Right atrium auricular region (tissue), 2 donors: ENCODE measurements at places on chromosomes 1 and 21. TPM values are rescaled to one million over a fixed set of nuclear protein-coding genes. Genes with fewer than 3 reads are reported as not detected.
A peak's percentile ranks its signal among the peaks of the same experiment; 100 is the strongest.

DNA sequence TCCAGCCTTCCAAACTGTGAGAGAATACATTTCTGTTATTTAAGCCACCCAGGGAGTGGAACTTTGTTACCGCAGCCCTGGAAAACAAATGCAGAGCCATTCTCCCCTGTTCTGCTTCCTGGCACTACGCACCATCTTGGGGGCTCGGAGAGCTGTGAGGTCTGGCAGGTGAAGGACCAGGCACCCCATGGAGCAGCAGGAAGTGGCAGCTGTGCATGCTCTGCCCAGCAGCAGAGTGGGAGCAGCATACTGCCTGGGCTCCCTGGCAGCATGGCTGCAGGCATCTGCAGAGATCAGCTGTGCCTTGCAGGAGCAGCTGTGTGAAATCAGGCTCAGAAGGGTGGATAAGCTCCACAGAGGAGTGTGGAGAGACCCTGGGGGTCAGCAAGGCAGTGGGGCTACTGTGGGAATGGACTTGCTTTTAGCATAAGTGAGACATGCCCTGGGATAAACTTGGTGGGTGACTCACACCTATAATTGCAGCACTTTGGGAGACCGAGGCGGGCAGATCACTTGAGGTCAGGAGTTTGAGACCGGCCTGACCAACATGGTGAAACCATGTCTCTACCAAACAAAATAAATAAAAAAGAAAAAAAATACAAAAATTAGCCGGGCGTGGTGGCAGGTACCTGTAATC, 17.7 kb upstream of the ZSCAN20 start:
- no peak overlapping the region for H3K27ac ChIP-seq
- H3K36me3 ChIP-seq = no peaks in the 10 kb centered on the region
- no peaks in the 10 kb centered on the region for H3K27me3 ChIP-seq
- no peak overlapping the region for H3K4me3 ChIP-seq

- no peaks in the 10 kb centered on the region for H3K4me1 ChIP-seq
- H3K27me3 ChIP-seq = no peaks in the 10 kb centered on the region
- DNase-seq = peak; percentile 70
- no peak overlapping the region for H3K27ac ChIP-seq
- no peak overlapping the region for H3K4me3 ChIP-seq
Observed at GRCh38 chr1:67766141-67766978, 66.9 kb downstream of the GNG12 start.

DNA sequence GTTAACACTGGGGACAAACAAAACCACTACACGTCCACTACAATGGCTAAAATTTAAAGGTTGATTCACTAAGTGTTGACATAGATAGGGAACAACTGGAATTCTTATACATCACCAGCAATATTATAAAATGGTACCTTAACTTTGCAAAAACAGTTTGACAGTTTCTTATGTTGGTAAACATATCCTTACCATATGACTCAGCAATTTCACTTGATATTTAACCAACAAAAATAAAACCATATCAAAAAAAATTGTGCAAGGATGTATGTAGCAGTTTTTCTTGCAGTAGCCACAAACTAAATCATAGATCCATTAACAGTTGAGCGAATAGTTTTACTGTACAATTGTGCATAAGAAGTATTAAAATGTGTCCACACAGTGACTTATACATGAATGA, 5.3 kb upstream of the HSPA13 start:
- no peak overlapping the region for H3K27ac ChIP-seq
- no peak overlapping the region for H3K4me3 ChIP-seq
- no peak for DNase-seq

GRCh38 chr1:161091093-161091492, 1.7 kb upstream of the NECTIN4 start:
- no peak for DNase-seq
- H3K4me3 ChIP-seq = no peak overlapping the region

DNA sequence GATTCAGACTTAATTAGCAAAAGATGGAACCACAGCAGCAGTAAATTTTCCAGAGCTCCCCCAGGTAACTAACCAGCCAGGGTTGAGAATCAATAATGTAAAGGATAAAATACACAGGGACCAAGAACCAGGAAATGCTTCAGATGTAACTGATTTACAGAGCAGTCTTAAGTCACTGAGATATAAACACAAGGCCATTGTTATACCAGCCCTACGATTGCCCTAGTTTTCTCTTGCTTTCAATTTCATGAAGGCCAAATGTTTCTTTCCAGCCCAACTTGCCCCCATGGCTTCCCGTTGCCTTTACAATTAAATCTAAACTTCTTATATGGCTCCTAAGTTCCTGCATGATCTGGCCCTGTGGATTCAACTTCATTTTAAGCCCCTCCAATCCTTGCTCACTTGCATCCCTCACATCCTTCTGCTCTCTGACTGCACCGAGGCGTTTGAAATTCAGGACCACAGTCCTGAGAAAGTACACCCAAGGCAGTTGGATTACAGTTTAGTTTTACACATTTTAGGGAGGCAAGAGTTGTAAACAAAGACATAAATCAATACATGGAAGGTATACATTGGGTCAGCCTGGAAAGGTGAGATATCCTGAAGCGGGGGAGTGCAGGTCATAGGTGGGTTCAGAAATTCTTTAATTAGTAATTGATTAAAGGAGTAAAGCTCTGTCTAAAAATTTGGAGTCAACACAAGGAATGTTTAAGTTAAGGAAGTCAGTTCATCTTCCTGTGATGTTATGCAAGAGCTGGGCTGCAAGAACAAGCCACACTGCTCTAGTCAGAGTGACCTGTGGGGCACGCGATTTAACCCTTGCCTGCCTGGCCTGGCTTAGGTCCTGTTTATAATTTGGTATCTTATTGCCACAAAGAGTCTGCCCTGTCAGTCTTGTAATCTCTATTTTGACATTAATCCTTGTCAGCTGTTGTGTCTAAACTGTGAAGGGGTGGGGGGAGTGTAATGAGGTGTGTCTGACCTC, 69.9 kb upstream of the COG2 start:
- H3K36me3 ChIP-seq = no peaks in the 10 kb centered on the region
- no peak overlapping the region for H3K4me3 ChIP-seq
- no peak overlapping the region for H3K27ac ChIP-seq

The RAD54L gene
- total RNA-seq = not detected

- H3K36me3 ChIP-seq = no peaks in the 10 kb centered on the region
- DNase-seq = no peak
- no peaks in the 10 kb centered on the region for H3K4me1 ChIP-seq
- no peaks in the 10 kb centered on the region for H3K27me3 ChIP-seq
Observed at GRCh38 chr1:89973471-89974127, 21.3 kb upstream of the ZNF326 start.

The TRIM67 gene
- not detected for total RNA-seq

GRCh38 chr1:1677718-1678580, 14.6 kb downstream of the SLC35E2B start:
- no peak for DNase-seq
- H3K27me3 ChIP-seq = no peaks in the 10 kb centered on the region
- peaks cover 24% of the 10 kb centered on the region for H3K4me1 ChIP-seq
- H3K36me3 ChIP-seq = no peaks in the 10 kb centered on the region

The OR6K3 gene
- not detected for total RNA-seq

The SLC5A9 gene
- not detected for total RNA-seq

DNA sequence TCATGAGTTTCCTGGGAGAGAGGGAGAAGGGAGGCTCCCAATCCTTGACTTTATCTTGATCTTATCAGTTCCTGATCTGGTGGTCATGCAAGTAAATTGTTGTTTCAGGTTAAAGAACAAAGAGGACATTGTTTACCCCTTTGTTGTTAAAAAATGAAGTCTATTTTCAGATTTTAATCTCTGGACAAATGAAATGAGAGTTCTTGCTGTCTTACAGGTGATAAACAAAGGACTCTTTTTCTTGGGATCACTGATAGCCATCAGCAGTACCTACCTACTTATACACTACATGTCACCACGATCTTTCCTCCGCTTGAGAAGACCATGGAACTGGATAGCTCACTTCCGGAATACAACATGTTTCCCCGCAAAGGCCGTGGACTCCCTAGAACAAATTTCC, 48.4 kb downstream of the CHML start:
- no peak for DNase-seq
- no peak overlapping the region for H3K4me3 ChIP-seq
- H3K27me3 ChIP-seq = no peaks in the 10 kb centered on the region
- H3K27ac ChIP-seq = no peak overlapping the region
- H3K36me3 ChIP-seq = no peaks in the 10 kb centered on the region
- H3K4me1 ChIP-seq = no peaks in the 10 kb centered on the region

The SPRR1A gene
- total RNA-seq = not detected

The OR2AK2 gene
- not detected for total RNA-seq

GRCh38 chr1:157004806-157005205, 40.7 kb downstream of the ARHGEF11 start:
- no peaks in the 10 kb centered on the region for H3K27me3 ChIP-seq
- no peaks in the 10 kb centered on the region for H3K36me3 ChIP-seq
- no peak for DNase-seq
- no peak overlapping the region for H3K4me3 ChIP-seq
- no peaks in the 10 kb centered on the region for H3K4me1 ChIP-seq
- H3K27ac ChIP-seq = no peak overlapping the region

DNA sequence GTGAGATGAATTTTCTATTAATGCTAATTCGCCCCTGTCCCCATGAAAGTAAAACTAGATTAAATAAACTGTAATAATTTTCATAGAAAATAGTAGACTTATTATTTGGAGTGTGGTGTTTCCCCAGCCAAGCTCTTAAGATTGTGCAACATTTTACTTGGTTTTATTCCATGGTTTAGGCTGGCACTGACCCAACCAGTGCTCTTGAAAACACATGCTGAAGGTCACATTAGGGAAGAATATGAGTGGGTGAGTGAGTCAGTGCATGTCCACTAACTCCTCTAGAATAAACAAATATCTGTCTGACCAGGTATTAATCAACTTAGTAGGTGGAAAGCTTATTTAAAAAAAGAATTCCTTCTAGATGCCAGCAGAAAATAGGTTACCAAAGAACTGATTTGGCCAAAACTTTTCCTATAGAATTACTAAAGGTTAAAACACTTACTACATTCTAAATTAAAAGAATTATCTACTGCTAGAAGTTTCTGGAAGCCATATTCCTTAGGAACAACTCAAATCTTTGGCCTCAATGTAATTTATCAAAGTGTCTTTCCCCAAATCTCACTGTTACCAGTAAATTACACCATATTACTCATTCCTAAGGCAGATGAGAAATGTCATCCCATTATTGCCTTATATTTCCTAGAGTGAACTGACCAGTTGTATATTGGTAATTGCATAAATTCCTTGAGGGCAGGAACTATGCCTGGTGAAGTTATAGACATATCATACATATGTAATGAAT, 89.7 kb upstream of the RGS1 start:
- H3K27ac ChIP-seq = peak overlapping the region; percentile 43
- no peaks in the 10 kb centered on the region for H3K36me3 ChIP-seq
- no peaks in the 10 kb centered on the region for H3K27me3 ChIP-seq
- H3K4me1 ChIP-seq = peaks cover 19% of the 10 kb centered on the region

DNA sequence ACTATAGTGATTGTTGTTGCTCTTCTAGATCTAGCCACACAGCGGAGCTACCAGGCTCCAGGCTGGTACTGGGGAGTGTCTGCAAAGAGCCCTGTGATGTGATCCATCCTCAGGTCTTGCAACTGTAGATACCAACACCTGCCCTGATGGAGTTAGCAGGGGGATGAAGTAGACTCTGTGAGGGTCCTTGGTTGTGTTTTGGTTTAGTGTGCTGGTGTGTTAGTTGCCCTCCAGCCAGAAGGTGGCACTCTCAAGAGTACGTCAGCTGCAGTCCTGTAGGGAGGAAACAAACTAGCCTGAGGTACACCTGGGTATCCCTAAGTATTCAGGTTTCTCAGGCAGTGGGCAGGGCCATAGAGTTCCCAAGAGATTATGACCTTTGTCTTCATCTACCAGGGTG, 81.2 kb upstream of the TMPRSS2 start:
- DNase-seq = no peak
- no peaks in the 10 kb centered on the region for H3K27me3 ChIP-seq
- no peaks in the 10 kb centered on the region for H3K36me3 ChIP-seq
- no peak overlapping the region for H3K4me3 ChIP-seq
- H3K27ac ChIP-seq = no peak overlapping the region

DNA sequence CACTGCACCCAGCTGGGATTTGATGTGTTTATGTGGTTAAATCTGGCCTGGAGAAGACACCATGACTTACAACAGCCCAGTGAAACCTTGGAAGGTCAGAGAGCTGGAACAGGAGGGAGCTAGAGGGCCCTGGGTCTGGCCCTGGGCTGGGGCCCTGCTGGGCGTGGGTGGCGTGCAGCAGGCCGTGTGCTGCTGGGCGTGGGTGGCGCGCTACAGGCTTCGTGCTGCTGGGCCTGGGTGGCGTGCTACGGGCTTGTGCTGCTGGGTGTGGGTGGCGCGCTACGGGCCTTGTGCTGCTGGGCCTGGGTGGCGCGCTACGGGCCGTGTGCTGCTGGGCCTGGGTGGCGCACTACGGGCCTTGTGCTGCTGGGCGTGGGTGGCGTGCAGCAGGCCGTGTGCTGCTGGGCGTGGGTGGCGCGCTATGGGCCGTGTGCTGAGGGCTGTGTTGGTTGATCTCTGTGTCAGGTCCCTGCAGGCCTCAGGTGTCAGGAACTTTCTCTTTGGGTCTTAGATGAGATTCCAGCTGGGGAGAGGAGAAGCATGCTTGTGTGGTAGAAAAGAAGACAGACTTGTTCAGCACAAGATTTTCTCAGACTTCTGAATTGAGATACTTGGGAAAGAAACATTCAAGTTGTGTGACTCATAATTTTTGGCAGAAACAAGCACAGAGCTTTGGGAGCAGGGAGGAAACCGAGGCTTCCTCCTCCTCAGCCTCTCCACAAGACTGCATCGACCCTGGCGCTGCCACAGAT, 66.0 kb downstream of the COL18A1 start:
- H3K4me1 ChIP-seq = no peaks in the 10 kb centered on the region
- no peak for DNase-seq
- H3K27ac ChIP-seq = peak overlapping the region; percentile 76
- no peak overlapping the region for H3K4me3 ChIP-seq
- H3K36me3 ChIP-seq = peaks cover 26% of the 10 kb centered on the region

The CD1D gene
- total RNA-seq = 0.48 TPM

DNA sequence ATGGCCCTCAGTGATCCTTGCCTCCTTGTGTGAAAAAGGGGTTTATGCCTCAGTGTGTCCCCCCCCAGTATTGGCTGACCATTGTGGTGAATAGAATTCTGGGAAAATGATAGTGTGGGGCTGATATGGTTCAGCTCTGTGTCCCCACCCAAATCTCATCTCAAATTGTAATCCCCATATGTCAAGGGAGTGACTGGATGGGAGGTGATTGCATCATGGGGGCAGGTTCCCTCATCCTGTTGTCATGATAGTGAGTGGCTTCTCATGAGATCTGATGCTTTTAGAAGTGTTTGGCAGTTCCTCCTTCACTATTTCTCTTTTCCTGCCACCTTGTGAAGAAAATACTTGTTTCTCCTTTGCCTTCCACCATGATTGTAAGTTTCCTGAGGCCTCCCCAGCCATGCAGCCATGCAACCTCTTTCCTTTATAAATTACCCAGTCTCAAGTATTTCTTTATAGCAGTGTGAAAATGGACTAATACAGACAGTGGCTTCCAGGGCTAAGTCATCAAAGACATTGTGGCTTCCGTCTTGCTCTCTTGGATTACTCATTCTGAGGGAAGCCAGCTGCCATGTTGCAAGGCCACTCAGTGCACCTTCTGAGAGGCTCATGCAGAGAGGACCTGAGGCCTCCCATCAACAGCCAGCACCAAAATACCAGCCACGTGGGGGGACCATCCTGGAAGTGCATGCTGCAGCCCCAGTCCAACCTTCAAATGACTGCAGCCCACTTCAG, 40.6 kb upstream of the SOD1 start:
- H3K4me3 ChIP-seq = no peak overlapping the region
- DNase-seq = no peak
- H3K27ac ChIP-seq = no peak overlapping the region
- no peaks in the 10 kb centered on the region for H3K27me3 ChIP-seq
